H7 (cell line): ENCODE measurements at places on chromosomes 5 and 9. TPM values are rescaled to one million over a fixed set of nuclear protein-coding genes. Genes with fewer than 3 reads are reported as not detected.

- peak; percentile 61 for DNase-seq
These were observed 92.7 kb upstream of the CACNA1B start for GRCh38 chr9:137784641-137785513.

The PCDHB14 gene
- 0.10 and 0.26 TPM in 2 replicates for total RNA-seq

The CRAT gene
- total RNA-seq, result 13.6 and 14.9 TPM in 2 replicates

The SPINK4 gene
- total RNA-seq, result not detected in 2 replicates

The ZNF454 gene
- 0.14 and 1.3 TPM in 2 replicates for total RNA-seq

DNA sequence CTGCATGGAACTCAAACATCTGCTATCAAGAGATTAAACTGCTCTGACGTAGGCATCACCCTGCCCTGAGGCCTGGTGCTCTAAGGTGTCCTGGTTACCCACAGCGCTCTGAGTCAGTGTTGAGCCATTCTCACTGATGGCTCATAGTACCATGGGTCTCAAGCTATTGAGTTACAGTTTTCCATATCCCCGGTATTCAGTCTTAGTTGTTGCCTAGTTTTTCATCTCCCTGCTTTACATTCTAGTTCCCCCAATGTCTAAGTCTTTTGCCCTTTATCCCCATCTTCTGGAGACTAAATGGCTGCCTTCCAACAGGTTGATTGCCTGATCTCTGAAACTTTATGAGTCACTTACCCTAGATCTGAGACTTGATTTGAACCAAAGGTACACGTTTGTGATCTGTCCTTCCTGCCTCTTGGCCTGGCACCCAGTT lies 161.2 kb upstream of the PTGER4 start:
- DNase-seq, result no peak

The NIM1K gene
- total RNA-seq, result not detected in 2 replicates

The MYMK gene
- not detected in 2 replicates for total RNA-seq

The CSF2 gene
- not detected in 2 replicates for total RNA-seq

The CTXN3 gene
- total RNA-seq, result not detected in 2 replicates

DNA sequence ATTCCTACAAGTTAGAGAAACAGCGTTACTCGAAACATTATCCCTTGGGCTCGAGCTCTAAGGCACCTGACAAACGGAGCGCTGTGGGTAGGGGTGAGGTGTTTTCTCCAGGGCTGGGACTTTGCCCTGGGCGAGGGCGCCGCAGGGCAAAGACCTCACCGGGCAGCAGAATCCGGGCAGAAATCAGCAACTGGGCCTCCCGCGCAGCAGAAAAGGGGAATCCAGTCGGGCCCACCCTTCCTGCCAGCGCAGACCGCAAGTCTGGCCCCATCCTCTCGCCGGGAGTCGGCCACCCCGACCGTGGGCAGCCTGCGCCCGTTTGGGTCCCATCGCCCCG lies 430 bp upstream of the MSH3 start:
- DNase-seq, result peak; percentile 66

The C5 gene
- 0.59 and 1.0 TPM in 2 replicates for total RNA-seq
